ENCODE measurements at places on chromosomes 7 and 10. TPM values are rescaled to one million over a fixed set of nuclear protein-coding genes. Genes with fewer than 3 reads are reported as not detected.

Gene GRID2IP
- not detected for total RNA-seq

Gene ASZ1
- total RNA-seq, result not detected

Gene CFAP69
- 7.7 TPM for total RNA-seq

Gene TMEM176A
- total RNA-seq, result not detected

Gene ZNF800
- total RNA-seq, result 33.6 TPM

Gene CACNB2
- 12.5 TPM for total RNA-seq

Gene AKR1C3
- total RNA-seq, result 139 TPM

Gene AKR1C2
- 93.0 TPM for total RNA-seq

Gene ZNF804B
- not detected for total RNA-seq

Gene PNLIP
- not detected for total RNA-seq

Gene COL17A1
- 0.20 TPM for total RNA-seq

Gene CALML5
- not detected for total RNA-seq

Gene PRLHR
- total RNA-seq, result not detected
